CD4-positive, alpha-beta memory T cell (primary cell): ENCODE measurements at places on chromosomes 5 and 9.

GRCh38 chr5:115548683-115549082 is 4.1 kb upstream of the FEM1C start:
- DNase-seq, result no peak

DNA sequence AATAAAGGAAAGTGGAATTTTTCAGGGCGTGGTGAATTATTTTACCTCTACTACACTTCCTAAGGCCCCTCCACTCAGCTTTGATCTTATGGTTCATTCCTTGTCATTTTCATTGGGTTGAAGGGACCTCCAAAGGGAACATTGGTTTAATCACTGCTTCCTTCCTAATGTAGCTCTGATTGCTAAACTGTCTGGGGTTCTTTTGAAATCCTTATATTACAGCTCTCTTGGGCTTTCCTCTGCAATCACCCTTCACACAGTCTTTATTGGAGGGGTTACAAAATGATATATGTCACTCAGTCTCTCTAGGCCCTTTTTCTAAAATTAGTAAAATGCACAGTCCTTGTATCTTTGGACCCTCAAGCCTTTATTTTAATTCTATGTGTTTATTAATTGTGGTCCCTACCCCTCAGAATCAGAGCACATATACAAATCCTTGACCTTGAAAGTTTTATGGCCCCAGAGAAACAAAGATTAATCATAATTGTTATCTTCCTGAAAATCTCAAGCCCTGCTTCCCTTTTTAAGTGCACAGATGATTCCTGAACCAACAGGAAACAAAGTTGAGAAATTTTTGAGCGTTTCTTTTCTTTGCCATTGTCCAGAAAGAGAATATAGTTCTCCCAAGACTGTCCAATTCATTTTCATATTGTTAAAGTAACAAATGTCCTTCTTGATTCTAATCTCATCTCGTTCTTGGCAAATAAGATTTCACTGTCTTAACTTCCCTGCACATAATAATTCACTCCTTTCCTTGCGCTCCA is 330.0 kb downstream of the ARRDC3 start:
- no peak for DNase-seq

- DNase-seq, result no peak
These were observed 39.3 kb downstream of the RAI14 start for GRCh38 chr5:34695275-34696027.

GRCh38 chr5:103258957-103259704 is 568 bp downstream of the MACIR start:
- peak; percentile 69 for DNase-seq

- no peak for DNase-seq
These were observed 4.6 kb upstream of the ZNF608 start for GRCh38 chr5:124751031-124751430.

GRCh38 chr5:73189871-73190376 is 16.9 kb downstream of the TMEM174 start:
- no peak for DNase-seq

GRCh38 chr5:41648996-41649395 is 138.6 kb upstream of the PLCXD3 start:
- no peak for DNase-seq

GRCh38 chr9:134384811-134385479 is 58.7 kb downstream of the RXRA start:
- DNase-seq, result no peak

DNA sequence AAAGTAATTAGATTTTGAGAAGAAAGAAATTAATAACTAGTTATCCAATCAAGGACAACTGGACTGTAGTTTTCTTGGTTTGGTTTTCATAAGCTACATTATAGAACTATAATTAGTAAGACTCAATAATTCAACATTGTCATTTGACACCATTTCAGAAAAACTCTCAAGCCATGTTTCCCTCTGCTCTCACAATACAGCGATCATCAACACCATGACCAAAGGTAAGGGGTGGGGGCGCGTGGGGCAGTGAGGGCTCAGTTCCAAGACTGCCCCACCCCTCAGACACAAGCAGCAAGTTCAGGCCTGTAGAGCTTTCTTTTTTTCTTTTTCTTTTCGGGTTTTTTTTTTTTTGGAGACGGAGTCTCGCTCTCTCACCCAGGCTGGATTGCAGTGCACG is 6.4 kb downstream of the CMBL start:
- DNase-seq, result no peak

DNA sequence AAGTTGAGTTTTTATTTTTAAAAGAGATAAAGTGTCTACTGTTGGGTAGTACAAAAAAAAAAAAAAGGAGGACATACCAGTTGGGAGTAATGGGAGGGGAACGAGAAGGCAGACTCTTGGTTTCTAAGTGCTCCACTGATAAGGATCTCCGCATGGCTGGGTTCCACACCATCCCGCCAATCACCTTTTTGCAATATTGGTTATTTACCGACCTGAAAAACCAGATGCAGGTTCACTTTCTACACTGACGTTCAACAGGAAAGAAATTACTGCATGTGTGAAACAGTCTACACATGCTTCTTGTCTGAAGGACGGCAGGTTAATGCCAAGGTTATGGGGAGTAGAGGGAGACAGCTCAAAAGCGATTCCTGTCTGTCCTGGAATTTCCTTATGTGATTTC is 75.5 kb downstream of the PTPN3 start:
- no peak for DNase-seq

GRCh38 chr9:73906671-73907070 is 590.5 kb upstream of the RORB start:
- no peak for DNase-seq

GRCh38 chr5:180606215-180606785 is 15.0 kb upstream of the SCGB3A1 start:
- DNase-seq, result no peak

DNA sequence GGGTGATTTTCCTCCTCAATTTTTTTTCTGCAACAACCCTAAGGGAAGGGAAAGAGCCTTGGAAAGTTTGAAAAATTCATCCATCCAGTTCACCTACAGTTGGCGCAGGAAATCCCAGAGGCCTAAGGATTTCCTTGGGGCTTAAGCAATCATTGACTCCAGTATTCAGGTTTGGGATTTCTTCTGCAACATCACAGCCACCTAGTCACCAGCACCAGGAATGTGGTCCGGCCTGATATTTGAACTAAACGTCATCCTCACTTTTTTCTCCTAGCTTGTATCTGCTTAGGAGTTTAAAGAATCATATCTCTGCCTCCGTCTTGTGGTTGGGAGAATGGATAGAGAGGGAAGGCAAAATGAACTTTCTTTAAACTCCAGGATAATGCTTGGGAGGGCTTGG is 20.2 kb upstream of the TLE4 start:
- no peak for DNase-seq

GRCh38 chr9:76297721-76298239 is 96.4 kb downstream of the RFK start:
- no peak for DNase-seq

DNA sequence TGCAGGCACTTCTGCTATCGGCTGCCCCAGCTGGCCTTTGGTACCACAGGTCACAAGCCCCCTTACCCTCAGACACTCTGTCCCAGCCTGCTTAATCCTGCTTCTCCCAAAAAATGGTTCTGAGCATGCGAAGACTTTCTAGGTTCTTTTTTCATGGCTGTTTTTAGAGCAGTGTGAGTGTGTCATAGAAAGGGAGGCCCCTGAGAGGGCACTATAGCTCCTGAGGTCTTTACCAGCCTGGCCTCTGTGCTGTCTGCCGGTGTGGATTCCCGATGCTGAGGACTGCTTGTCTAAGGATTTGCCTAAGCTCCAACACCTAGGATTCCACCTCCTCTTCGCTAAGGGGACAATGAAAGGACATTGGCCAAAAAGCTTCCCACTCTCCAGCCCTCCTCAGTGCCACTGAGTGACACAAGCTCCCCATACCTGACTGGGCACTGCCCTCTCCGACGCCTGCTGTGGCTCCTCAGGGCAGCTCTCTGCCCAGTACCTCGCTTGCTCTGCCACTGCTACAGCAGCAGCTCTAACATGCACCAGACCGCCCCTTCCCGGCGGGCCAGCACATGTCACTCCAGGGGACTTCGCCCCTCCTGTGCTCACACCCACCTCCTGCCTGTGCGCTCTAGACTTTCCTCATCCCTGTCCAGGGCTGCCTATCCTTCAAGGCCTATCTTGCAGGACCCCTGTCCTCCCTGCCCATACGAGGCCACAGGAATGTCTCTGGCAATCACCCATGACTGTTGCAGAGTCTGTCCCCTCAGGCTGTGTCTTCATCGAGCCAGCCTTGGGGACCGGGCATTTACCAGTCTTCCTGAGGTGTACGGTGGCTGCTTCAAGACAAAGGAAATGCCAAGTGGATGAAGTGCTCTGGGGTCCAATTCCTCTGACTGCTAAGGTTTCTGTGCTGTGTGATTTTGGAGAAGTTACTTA is 21.0 kb downstream of the MACROH2A1 start:
- DNase-seq, result no peak

GRCh38 chr5:124582561-124582840 is 163.9 kb downstream of the ZNF608 start:
- no peak for DNase-seq

DNA sequence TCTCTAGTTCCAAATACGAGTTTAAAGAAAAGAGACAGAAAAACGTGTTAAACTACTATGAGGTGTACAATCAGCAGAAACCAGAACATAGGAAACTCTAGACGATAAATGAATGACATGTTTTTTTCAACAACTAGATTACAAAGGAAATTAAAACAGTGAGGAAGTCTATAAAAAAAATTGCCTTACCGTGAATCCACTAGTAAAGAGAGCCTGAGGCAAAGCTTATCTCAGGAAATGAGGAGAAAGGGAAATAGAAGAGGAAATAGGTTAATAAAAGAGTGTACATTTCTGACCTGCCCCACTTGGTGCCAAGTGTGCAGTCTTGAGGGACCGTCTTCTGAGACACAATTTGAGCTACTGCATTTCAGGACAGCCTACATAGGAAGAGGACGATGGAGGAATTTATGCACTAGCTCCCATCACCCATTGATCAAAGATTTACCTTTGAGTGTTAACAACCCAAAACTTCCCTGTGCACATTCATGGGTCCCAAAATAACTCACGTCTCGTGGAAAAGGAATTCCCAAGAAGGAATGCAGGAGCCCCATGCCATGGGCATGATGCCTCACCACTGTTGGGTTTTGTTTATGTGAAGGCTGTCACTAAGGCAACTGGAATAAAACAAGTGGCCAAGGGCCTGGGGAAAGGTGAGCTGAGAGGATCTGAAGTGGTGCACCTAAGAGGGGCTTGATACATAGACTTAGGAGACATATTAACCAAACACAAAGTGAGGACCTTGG is 53.6 kb upstream of the SLC1A3 start:
- DNase-seq, result no peak

DNA sequence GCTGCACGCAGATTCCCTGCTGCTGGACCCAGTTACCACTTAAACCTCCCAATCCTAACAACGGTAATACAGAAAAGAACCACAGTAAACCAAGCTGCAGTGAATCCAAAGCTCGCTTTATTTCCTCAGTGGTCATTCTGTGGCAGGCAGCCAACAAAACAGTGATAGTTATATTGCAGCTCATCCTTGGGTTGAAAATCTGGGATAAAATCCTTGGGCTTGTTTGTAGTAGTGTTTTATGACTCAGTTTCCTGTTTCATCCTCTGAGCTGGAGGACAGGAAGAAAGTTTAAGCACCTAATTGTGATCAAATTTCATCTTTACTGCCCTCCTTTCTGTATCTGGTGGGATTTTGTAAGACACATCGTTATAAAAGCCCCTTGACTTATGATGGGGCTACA is 31.4 kb downstream of the HMGCR start:
- no peak for DNase-seq

GRCh38 chr9:136526625-136527066 is 19.2 kb downstream of the NOTCH1 start:
- DNase-seq, result no peak

DNA sequence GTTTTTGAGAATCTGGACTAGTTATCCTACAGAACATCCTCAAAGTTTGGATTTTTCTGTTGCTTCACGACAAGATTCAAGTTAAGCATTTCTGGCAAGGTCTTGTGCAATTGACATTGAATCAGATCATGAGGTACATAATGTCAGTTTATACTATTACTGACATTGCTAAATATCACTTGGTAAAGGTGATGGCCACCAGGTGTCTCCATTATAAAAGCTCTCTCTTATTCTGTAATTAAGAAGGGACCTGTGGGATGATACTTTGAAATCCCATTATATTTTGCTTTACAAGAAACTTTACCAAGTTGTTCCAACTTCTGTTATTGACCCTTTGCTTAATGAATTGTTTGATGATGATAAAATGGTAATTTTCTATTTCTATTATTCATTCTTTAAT is 131.0 kb upstream of the ASTN2 start:
- no peak for DNase-seq
